ENCODE measurements at places on chromosomes 2 and 18.
A peak's percentile ranks its signal among the peaks of the same experiment; 100 is the strongest.

DNA sequence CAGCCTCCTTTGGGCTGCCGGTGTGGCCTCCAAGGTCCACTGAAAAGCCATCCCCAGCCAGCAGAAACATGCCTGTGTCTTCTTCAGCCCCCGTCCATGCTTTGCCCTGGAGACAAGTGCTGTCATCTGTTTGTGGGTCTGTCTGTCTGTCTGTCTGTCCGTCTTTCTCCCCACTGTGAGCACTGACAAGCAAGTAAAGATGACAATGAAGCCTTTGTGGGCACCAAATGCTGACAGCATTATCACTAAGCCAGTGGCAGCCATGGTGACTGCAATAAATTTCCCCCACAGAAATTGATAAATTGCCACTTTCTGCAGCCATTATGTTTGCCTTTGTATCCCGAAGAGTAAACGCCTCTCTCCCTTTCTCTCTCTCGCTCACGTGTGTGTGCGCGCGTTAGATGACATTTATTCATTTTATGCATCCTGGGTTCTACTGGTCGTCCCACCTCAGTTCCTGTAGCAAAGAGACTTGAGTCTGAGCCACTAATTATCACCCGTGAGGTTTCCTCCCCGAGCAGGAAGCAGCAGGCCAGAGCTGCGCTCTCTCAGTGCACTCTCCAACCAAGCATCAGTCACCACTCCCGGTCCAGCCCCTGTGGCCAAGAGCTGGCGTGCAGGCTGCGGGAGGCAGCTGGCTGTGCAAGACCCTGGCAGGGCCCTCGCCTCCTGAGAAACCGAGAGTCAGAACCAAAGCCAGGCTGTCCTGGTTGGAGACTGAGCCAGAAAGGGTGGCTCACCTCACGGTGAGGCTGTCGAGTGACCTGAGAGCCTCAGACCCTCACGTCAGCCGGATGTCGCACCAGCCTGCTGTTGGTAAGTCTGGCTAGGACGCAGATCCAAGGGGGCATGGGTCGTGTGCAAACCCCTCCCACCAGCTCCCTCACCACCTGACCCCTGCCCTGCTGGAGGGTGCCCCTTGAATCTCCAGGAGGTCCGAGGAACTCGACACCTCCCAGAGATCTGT, 6.9 kb downstream of the STEAP3 start:
- no peak for DNase-seq

DNA sequence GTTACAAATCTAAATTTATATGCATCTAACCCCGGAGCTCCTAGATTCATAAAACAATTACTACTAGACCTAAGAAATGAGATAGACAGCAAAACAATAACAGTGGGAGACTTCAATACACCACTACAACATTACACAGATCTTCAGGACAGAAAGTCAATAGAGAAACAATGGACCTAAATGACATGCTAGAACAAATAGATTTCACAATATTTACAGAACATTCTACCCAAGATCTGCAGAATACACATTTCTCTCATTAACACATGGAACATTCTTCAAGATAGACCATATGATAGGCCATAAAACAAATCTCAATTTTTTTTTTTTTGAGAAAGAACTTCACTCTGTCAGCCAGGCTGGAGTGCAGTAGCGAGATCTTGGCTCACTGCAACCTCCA, 37.8 kb downstream of the COPS9 start:
- DNase-seq = no peak

GRCh38 chr2:9800975-9801726, 42.1 kb upstream of the TAF1B start:
- DNase-seq = no peak

- DNase-seq = peak; percentile 88
Observed at GRCh38 chr18:11500153-11501122, 109.0 kb upstream of the SLC35G4 start.

DNA sequence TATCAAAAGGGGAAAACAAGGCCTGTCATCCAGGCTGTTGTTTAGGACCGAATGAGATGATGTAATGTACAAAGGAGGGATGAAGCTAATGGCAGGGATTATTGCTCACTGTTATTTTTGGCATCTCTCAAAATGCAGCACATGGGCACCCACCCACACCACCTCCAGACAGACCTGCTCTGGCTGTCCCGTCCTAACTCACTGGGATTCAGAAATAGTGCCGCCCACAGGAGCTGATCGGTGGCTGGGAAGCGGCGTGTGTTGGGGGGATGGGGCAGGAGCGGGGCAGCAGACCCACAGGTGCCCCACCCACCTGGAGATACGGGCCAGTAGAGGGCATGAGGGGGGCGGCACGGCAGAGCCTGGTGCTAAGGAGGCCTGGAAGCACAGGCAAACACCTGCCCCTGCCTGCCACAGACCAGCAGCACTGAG, 52.2 kb downstream of the CRACDL start:
- DNase-seq = no peak

DNA sequence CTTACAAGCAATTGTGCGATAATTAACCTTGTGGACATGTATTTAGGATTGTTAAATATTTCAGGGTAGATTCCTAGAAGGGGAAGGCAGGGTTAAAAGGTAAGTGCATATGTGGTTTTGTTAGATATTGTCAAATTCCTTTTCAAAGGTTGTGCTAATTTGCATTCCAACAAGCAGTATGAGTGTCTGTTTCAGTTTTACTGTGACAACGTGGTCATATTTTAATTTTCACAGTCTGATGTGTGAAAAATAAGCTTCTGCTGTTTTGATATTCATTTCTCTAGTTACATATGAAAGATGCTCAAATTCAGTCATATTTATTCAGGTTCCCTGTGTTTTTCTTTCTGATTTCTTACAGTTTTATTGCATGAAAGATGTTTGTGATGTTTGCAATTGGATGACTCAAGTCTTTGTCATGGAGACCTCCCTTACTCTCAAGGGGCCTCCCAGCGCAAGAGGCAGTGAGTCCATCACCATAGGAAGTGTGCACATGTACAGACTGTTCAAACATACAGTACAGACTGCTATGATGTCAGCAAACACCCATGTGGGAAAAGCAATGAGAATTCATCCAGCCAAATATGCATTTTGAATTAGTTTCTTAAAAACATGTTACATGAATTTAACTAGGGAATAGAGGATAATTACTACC, 310.8 kb downstream of the GALR1 start:
- no peak for DNase-seq

- peak; percentile 66 for DNase-seq
Observed at GRCh38 chr2:219218732-219219701, at the start of gene ABCB6. TSS of gene ABCB6 (minus strand) at chr2:219218958. CDS start at chr2:219218673, 285 bp downstream.

DNA sequence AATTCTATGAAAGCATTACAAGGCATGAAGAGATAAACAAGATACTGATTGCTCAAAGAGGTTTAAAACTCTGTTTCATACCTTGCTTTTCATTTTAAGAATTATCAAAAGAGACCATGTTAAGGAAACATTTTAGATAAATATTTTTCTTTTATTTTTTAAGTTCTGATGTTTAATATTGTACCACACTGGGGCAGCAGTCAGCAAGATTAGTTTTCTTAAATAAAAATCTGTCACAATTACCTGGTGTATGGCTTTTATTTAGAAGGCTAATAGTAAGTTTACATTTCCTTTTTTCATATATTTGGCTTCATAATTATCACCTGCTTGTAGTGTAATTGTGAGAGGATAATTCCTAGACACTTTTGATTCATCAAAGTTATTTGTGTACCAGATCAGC, 46.4 kb downstream of the ZNF804A start:
- DNase-seq = no peak

GRCh38 chr2:117514371-117514770, 300.1 kb upstream of the DDX18 start:
- DNase-seq = no peak

DNA sequence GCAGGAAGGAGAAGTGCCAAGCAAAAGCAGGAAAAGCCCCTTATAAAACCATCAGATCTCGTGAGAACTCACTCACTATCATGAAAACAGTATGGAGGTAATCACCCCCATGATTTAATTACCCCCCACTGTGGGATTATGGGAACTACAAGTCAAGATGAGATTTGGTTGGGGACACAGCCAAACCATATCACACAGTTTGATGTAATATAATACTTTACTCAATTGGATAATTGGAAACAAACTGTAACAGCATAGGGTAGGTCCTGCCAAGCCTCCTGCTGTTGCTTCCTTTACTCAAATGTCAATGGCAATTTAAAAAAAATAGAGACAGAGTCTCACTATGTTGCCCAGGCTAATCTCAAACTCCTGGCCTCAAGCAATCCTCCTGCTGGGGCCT, 15.5 kb upstream of the METTL21A start:
- DNase-seq = no peak

DNA sequence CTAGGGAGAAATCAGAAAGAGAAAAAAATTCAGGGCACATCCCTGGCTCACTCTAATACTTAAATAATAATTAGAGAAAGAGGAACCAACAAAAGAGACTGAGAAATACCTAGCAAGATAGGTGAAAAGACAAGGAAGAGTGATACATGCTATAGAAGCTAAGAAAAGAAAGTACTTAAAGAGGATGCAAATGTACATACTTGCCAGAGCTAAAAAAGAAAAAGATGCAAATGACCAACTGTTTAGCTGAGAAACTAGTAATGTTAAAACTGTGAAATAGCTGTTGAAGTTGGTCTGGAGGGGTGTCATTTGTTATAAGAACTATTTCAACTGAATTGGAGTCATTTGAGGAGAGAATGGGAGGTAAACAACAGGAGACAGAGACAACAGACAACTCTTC, 412.2 kb downstream of the SPAG16 start:
- no peak for DNase-seq

GRCh38 chr2:39469807-39470206, 32.7 kb upstream of the MAP4K3 start:
- peak; percentile 40 for DNase-seq

DNA sequence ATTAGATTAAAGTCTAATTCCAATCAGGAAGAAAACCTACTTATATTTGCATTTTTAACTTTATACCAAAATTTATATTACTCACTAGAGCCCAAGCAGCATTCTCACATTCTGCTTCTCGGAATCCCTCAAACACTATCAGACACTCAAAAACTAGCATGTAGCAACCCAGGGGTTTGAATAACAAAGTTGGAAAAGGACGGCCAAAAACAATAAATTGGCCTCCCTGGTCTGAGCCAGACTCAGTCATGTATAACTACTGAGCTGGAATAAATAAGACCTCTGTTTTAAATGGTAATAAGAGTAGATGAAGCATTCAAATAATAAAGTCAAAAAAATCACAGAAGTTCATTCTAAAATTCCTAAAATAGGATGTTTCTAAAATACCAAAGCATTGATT, 290.9 kb downstream of the IRS1 start:
- DNase-seq = peak; percentile 43

GRCh38 chr2:231996797-231997540, 35.5 kb downstream of the DIS3L2 start:
- no peak for DNase-seq

DNA sequence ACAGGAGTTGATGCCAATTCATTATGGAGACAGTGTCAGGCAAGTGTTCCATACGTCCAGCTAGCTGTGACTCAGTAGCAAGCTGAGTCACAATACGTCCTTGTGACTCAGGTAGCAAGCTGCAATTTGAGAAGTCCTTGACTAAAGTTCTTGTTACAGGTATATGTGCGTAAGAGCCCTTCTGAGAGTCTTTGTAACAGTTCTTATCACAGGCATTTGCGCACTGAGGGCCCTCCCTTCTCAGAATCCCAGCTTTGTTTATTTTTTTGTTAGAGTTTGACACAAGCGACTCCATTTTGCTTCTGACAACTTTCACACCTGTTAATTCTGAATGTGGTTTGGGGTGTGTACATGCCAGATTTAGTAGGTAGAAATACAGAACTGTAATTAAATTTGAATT, 20.1 kb upstream of the ACMSD start:
- DNase-seq = no peak

- no peak for DNase-seq
Observed at GRCh38 chr2:98555696-98556095, 52.6 kb downstream of the COA5 start.

GRCh38 chr2:9753665-9754531, 89.4 kb upstream of the TAF1B start:
- no peak for DNase-seq

GRCh38 chr2:12044857-12045256, 298.4 kb downstream of the LPIN1 start:
- DNase-seq = no peak

DNA sequence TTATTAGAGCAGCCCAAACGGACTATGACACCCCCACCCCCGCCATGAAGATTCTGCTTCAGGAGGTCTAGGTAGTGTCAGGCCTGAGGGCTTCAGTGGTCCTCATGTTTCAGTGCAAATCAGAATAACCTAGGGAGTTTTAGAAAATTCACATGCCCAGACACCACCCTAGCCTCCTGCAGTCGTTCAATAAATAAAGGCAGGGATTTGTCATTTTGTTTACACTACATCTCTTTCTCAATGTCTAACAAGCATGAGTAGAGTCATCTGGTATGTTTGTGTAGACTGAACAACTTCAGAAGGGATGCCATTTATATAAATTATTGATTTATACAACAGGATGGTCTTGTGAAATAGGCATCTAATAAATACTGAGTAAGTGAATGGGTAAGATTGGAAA, 112.1 kb upstream of the SERPINE2 start:
- DNase-seq = no peak

GRCh38 chr18:22946217-22946616, 13.1 kb downstream of the RBBP8 start:
- no peak for DNase-seq

DNA sequence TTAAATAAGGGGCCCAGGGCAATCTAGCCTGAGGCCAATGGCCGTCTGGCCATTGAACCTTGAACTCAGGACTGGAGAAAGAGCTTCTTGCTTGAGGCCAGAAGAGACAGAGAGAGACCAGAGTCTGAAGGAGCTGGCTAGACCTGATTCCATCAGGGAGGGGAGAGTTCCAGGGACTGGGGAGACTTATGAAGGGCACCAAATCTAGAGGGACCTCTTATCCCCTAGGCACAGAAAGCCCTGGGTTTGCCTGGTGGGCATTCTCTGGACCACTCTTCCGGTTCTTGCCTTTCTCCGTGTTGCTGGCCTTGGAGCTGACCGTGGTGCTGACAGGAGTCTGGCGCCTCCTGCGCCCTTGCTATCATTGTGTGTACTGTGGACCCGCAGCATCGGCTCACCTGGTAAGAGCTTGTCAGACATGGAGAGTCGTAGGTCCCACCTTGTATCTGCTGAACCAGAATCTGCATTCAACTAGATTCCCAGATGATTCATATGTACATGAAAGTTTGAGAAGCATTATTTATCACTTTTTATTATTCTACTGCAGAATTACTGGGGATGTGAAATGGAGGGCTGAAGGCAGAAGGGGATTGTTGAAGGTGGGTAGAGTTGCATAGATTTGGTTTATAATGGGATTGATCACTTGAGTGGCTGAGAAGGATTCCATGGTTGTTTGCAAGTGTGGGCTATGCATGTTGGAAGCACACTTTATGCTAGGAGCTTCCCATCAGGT, 4.3 kb upstream of the TRPM8 start:
- DNase-seq = peak; percentile 23
